ENCODE measurements at places on chromosomes 16 and 17. TPM values are rescaled to one million over a fixed set of nuclear protein-coding genes. Genes with fewer than 3 reads are reported as not detected.

The BAIAP3 gene
- total RNA-seq, result 0.38 TPM

The ARMC7 gene
- total RNA-seq, result 1.9 TPM

The EVI2A gene
- total RNA-seq, result 4.5 TPM

The EPX gene
- total RNA-seq, result not detected

The NPIPB2 gene
- total RNA-seq, result 2.0 TPM

The CIITA gene
- total RNA-seq, result 0.77 TPM

The ARHGAP27 gene
- total RNA-seq, result 1.3 TPM

The RABEP2 gene
- total RNA-seq, result 25.7 TPM

The IQCK gene
- 9.6 TPM for total RNA-seq

The CLEC18B gene
- 0.56 TPM for total RNA-seq

The HSD17B2 gene
- total RNA-seq, result 0.38 TPM

The SPATA32 gene
- under 0.01 TPM for total RNA-seq

All from regular cardiac myocyte (primary cell).